Osteocyte (in vitro differentiated cells): ENCODE measurements at places on chromosomes 1 and 21.

DNA sequence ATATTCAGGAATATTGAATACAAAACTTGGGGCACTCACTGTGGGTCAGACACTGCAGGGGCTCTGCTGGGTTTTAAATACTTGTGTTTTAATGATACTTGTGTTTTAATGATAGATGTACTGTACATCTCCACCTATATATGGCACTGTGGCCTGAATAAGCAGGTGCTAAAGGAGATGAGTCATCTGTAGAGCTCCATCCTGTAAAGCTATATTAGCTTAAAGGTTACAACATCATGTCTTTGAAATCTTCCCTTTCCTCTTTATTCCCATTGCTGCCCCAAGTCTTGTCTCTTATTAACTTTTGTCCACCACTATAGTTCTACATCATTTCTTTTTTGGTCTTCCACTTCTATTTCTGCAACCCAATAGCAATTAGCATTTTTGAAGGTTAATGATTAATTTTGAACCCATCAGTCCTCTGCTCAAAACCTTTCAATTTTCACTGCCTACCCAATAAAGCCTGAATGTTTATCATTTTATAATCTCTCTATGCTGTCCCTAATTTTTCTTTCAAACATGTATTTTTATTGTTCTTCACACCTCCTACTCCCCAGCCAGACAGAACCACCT lies 113.3 kb upstream of the PTGFR start:
- DNase-seq: no peak

DNA sequence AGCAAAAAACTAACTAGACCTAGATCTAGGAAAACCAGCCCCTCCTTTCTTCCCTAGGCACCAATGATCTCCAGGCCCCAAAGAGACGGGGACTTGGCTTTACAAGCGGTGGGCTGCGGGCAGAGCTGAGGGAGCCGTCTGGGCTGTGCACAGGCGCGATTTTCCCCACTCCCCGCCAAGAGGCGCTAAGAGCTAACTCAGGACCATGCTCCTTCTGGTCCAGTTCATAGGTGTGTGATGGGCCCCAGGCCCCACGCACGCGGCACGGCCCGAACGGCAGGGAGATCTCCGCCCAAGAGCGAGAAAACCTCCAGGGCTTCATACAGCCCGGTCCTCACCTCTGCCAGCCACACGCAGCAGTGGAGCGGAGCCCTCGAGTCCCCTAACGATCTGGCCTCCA lies 7.5 kb upstream of the GPR153 start:
- no peak for DNase-seq

- no peak for DNase-seq
Measured at GRCh38 chr21:44461005-44461404, 5.7 kb downstream of the LRRC3 start.

- no peak for DNase-seq
Measured at GRCh38 chr1:99776120-99776519, 9.7 kb upstream of the FRRS1 start.

GRCh38 chr1:25699500-25700143 lies 83.0 kb downstream of the MAN1C1 start:
- DNase-seq: no peak

GRCh38 chr1:32372149-32372756 lies 9.9 kb downstream of the TSSK3 start:
- no peak for DNase-seq

DNA sequence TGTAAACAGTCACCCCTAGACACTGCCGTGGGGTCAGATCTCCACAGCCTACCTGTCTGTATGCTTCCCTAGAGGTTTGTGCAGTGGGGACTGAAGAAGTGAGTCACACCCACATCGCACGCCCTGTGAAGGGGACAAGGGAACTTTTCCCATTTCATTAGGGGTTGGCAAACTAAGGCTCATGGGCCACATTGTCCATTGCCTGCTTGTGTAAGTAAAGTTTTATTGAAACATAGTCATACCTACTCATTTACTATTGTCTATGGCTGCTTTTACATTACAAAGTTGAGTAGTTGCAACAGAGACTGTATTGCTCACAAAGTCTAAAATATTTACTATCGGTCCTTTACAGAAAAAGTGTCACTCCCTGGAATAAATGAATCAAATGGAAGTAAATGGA lies 2.5 kb upstream of the FGGY start:
- no peak for DNase-seq

GRCh38 chr1:184945678-184946412 lies 28.5 kb downstream of the NIBAN1 start:
- no peak for DNase-seq

DNA sequence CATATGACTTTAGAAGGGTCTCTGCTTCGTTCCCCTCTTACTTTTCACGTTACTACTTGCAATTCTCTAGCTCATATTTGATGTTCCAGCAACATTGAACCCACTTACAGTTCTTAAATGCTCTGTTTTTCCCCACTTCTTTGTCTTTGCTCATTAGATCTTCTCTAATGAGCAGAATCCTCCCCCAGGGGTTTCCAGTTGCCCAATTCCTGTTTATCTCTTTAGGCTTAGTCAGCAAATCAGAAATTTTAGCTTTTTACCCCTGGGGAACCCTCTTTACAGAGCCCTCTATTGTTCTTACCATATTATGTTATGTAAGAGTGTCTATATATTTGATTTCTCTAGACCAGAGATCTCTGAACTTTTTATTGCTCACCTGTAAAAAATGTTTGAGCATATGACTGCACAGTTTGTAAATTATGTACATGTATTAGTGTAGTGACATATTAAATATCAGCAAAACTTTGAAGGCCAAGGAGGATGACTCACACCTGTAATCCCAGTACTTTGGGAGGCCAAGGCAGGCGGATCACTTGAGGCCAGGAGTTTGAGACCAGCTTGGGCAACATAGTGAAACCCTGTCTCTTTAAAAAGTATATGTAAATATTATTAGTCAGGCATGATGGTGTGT lies 71.4 kb downstream of the FNBP1L start:
- DNase-seq: no peak

DNA sequence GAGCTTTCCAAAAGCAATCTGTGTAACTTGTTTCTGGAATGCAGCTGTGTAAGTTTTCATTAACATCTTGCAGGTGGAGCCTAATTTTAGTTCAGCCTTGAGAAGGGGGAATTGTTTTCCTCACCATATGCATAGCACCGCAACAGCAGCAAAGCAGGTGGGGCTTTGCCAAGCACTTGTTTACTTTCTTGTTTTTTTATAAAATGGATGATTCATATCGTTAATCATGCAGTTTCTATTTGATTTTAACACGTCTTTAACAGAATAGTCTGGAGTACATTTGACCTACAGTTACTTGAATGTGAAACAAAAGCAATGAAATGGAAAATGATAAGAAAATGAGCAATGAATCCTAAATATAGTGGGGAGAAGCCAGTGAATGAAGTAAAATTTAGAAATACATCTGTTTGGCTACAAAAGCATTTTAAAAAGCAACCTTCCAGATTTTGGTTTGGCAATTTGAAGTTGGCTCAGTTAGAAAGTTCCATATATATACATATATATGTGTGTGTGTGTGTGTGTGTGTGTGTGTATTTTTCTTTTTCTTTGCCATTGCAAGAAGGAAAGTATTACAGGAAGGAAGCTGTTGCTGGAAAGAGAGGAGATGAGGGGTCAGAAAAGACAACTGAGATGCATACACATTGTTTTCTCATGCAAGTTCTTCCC lies 119.0 kb upstream of the ADGRL2 start:
- no peak for DNase-seq

- DNase-seq: no peak
Measured at GRCh38 chr21:17442165-17442564, 70.7 kb upstream of the CXADR start.

DNA sequence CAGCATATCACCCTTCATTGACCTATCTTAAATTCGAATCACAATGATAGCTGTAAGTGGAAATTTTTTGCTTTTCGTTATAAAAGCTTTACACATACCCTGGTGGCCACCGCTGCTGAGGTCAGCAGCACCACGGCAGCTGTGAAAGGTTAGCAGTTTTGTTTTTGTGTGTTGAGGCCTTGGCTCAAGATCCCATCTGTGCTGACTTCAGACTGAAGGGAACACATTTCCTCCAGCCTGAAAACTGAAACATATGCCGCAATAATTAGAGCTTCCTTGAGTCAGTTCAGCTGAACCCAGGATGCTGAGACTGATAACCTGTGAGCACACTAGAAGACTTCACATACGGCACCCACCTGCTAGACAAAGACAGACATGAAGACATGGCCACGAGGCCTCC lies 103.0 kb downstream of the SMYD3 start:
- DNase-seq: no peak

- DNase-seq: no peak
Measured at GRCh38 chr21:44920694-44921604, at the start of gene ITGB2. ITGB2 (minus strand) TSS chr21:44920899; CDS start chr21:44910782, 10,117 bp downstream.

- DNase-seq: no peak
Measured at GRCh38 chr1:32399843-32400242, 5.6 kb upstream of the BSDC1 start.

- no peak for DNase-seq
Measured at GRCh38 chr1:153141377-153141776, 9.3 kb downstream of the SPRR2G start.

GRCh38 chr1:6384135-6384534 lies 9.4 kb downstream of the ACOT7 start:
- no peak for DNase-seq

DNA sequence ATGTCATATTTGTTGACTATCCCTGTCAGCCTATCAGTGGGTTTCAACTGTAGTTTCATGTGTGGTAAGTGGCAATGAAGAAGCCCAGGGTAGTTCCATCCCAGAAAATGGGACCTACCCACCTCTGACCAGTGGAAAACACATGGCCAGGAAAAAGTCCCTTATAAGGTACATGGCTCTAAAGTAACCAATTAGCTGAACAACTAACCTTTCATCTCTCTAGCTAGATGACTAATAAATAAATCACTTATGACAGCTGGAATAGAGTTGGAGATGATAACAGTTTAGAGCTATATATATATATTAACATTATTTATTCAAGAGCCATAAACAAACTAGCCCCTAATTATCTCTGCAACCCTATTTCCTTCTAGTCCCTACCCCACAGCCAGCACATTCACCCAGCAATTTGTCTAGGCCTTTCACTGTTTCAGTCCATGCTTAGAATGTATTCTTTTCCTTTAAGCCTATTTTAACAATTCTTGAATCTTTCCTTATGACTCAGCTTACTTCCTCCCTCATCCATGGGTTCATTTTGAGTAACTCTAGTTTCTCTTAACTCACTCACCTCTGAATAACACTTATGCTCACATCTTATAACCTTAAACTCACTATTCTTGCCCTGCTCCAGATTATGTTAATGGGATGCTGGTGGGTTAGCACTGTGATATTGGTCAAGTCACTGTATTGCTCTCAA lies 83.7 kb downstream of the TNFSF18 start:
- no peak for DNase-seq

DNA sequence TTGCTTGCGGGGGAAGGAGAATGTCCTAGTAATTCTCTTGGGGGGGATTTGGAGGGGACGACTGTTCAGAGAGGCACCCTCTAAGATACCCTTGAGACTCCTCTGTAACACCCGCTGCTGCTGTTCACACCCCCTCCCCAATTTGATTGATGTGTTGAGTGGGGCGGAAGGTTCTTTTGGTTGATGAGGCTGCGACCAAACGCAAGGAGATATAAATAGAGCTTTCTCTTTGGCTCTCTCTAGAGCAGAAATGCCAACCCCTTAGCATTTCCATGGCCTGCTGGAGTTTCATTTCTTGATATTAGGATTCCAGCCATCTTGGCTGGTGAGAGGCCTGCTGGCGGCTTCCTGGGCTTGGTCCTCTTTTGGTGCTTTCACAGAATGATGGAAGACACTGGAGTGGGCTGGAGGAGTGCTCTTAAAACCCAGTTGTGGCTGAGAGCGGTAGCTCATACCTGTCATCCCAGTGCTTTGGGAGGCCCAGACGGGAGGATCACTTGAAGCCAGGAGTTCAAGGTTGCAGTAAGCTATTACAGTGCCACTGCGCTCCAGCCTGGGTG lies 2.0 kb downstream of the PIK3CD start:
- no peak for DNase-seq

GRCh38 chr1:234553240-234554188 lies 56.5 kb downstream of the IRF2BP2 start:
- DNase-seq: no peak

DNA sequence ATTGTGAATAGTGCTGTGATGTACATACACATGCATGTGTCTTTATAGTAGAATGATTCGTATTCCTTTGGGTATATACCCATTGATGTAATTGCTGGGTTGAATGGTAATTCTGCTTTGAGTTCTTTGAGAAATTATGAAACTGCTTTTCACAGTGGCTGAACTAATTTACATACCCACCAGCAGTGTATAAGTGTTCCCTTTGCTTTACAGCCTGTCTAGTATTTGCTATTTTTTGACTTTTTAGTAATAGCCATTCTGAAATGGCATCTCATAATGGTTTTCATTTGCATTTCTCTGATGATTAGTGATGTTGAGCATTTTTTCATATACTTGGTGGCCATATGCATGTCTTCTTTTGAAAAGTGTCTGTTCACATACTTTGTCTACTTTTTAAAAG lies 54.5 kb upstream of the FAM78B start:
- no peak for DNase-seq

GRCh38 chr21:43702785-43703034 lies 16.2 kb upstream of the PDXK start:
- no peak for DNase-seq

GRCh38 chr1:42747125-42747524 lies 7.1 kb upstream of the CLDN19 start:
- DNase-seq: no peak

DNA sequence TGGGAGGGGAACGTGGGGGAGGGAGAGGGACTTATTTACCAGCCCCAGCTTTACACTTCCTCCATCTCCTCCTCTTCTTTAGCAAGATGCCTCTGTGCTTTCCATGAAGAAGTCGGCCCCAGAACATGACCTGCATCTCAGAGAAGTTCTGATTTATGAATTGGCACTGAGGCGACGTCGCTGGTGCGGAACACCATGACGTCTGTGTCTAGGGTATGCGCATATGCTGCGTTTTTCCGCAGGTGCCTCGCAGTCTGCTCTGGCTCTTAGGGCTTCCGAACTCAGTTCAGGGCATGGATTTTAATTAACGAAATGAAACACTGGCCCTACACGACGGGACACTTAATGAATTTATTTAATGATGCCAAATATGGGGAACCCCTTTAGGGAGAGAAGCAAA lies 510.3 kb downstream of the SMYD3 start:
- no peak for DNase-seq
